Activated naive CD8-positive, alpha-beta T cell treated with anti-CD3 and anti-CD28 coated beads, Interleukin-2, amount 50 U/mL, for 16 hours (primary cell): ENCODE measurements at places on chromosomes 5 and 9.

DNA sequence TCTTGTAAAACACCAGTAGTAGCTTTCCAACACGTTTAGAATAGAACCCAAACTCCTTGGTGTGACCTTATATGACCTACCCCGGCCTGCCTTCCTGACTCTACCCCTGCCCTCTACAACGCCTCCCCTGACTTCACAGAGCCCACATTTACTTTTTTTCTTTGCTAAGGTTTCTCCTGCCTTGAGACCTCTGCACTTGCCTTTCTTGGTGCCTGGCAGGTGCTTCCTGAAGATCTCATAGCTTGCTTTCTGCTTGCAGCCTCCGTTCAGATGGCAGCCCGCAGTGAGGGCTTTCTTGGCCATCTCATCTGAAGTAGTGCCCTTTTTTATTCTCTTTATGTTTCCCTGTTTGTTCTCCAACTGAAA is 24.3 kb downstream of the NUP214 start:
- DNase-seq, result no peak

DNA sequence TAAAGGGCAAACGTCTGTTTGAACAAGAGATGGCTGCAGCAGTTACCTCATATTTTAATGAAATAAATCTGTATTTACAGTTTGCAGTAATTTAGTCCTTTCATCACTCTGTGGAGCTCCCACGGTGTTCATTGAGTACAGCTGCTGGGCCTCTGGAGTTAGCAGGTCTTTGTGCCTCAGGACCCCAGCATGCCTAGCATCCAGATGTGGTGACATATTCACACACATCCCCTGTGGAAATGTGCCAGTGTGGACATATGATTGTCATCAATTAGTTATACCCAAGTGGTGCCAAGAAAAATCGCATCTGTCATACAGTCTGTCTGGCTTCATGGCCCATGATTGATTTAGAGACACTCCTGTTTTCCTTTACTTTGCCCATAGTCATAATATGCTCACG is 77.3 kb downstream of the NNT start:
- DNase-seq, result no peak

GRCh38 chr5:13316176-13316575 is 628.3 kb downstream of the DNAH5 start:
- no peak for DNase-seq

- DNase-seq, result no peak
Measured at GRCh38 chr5:89930591-89931392, 478.8 kb downstream of the CETN3 start.

DNA sequence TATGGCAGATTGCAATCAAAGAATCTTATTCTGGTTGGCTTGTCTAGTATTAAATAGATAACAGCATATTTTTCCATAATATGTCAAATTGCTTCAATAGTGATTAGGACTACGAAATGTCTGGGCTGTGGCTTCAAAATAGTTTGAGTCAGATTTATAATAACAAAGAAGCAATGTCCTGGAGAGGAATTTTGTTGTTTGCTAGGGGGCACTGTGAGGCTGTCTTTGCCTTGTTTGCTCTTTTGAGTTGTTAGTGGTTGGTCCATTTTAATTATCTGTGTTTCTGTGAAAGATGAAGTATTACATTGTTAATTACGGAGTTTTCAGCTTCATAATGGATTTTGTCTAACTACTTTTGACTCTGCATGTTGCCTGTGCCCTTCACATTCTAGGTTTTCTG is 713.6 kb downstream of the TLE4 start:
- no peak for DNase-seq

- DNase-seq, result no peak
Measured at GRCh38 chr5:141914797-141915196, 8.9 kb upstream of the DELE1 start.

- DNase-seq, result no peak
Measured at GRCh38 chr9:29228558-29228957, 1655.3 kb upstream of the C9orf72 start.

DNA sequence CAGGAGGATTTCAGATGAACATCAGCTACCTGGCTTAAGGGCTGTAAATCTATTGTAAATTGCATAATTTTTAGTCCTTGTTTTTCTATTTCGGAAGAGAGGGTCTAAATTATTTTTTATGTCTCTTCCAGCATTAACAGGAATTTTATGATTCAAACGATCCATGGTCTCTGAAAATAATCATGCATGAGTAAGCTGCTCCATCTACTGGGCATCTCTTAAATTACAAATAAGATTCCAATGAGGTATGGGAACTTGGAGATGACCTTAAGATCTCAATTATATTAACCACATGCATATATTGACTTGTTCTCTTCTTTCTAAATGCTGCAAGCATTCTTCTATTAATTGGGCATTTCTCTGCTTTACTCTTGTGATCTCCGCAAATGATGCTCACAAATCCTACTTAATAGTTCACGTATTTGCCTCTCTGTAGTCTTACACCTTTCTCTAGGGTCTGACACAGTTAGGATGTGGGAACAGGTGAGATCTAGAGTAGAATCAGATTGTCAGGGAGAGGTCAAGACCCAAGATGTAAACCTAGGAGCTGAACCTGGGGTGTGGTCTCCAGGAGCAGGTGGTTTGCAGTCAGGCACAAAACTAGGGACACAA is 86.9 kb downstream of the NUDT12 start:
- no peak for DNase-seq

DNA sequence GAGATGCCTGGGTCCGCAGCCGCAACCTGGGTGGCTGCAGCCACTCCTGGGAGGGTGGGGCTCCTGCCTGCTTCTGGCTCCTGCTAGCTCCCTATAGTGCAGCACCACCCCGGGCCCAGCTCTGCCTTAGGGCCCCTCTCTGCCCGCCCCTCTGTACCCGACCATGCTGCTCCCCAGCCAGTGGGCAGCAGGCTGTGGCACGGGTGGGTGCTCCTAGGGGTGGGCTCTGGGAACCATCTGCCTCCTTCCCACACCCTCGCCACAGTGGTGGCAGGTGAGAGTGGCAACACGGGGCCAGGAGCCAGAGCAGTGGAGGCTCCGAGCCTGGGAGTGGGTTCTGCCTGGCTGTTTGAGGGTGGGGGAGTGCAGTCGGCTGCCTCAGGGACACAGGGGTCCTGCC is 7.8 kb upstream of the MTMR12 start:
- no peak for DNase-seq

- DNase-seq, result no peak
Measured at GRCh38 chr5:108141676-108142075, 240.2 kb downstream of the FBXL17 start.

GRCh38 chr5:43917925-43918324 is 314.9 kb downstream of the NNT start:
- no peak for DNase-seq

GRCh38 chr5:164377746-164378145 is 872.3 kb downstream of the MAT2B start:
- DNase-seq, result no peak

- DNase-seq, result no peak
Measured at GRCh38 chr9:131807144-131807983, 67.5 kb upstream of the RAPGEF1 start.

- DNase-seq, result no peak
Measured at GRCh38 chr5:1687301-1687970, 112.2 kb downstream of the MRPL36 start.

GRCh38 chr5:122408592-122409224 is 96.7 kb downstream of the SNCAIP start:
- no peak for DNase-seq

GRCh38 chr9:10032166-10032565 is 580.6 kb downstream of the PTPRD start:
- DNase-seq, result no peak

- no peak for DNase-seq
Measured at GRCh38 chr9:108850293-108850897, 5.4 kb downstream of the ACTL7B start.

- no peak for DNase-seq
Measured at GRCh38 chr5:159638954-159639559, 277.2 kb upstream of the ADRA1B start.

DNA sequence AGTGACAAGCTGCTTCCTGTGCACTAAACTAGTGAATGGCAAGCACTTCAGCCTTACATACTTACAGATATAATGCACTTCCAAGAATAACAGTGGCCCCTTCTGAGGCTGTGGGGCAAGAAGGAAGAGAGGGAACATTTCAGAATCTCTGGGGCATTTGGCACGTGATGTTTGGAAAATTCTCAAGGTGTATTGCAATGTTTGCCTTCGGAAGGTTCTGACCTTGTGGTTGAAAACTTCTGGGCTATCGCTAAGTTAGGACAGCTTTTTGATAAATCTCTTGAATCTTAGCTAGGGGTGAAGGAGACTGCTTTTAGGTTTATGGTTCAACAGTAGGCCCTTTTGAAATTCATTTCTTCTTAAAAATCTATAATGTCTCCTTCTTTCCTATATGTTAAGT is 7.1 kb upstream of the FGF10 start:
- no peak for DNase-seq

DNA sequence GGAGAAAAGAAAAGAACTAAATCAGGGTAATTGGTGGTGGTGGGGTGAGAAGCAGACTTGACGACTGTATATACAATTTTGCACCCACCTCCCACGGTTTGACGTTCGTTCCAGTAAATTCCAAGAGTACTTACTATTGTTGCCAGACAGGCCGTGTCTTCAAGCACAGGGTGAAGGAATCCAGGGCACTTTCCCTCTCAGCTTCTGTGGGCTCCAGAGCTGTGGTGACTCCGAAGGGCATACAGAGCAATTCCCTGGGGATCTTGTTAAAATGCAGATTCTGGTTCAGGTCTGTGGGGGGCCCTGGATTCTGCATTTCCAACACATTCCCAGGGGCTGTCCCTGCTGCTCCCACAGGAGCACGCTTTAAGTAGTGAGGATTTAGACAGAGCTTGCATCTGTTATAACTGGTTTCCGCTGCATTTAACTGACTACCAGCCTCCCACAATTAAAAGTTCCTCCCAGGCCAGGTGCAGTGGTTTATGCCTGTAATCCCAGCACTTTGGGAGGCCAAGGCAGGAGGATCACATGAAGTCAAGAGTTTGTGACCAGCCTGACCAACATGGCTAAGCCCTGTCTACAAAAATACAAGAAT is 49.3 kb upstream of the FANCC start:
- DNase-seq, result no peak

- DNase-seq, result no peak
Measured at GRCh38 chr5:60544142-60544541, 155.8 kb downstream of the DEPDC1B start.

- DNase-seq, result no peak
Measured at GRCh38 chr5:1134478-1134877, 22.6 kb upstream of the SLC12A7 start.

DNA sequence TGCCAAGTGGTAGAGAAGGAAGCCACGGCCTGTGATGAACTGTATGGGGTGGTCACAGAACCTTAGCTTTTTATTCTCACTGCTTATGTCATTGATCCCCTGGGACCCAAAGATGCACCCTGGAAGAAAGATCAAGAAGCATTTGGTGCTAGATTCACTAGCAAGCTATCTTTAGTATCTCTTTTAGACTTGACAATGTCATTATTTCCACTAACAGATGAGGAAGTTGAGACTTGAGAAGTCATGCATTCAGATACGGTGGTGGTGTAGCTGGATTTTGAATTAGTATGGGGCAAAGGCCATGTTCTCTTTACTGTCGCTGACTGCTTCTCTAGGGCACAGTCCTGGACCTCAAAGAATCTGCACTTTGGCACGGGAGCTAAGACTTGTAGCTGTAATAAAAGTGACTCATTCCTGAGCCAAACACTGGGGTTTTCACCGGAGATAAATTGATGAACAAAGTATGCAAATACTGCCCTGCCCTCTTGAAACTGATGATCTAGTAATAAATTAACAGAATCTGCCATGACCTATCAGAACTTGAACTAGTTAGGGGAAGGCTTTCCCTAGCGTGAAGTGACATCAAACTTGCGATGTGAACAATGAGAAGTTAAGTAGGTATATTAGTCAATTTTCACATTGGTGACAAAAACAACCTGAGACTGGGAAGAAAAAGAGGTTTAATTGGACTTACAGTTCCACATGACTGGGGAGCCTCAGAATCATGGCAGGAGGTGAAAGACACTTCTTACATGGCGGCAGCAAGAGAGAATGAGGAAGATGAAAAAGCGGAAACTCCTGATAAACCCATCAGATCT is 5.4 kb downstream of the GDA start:
- DNase-seq, result no peak

DNA sequence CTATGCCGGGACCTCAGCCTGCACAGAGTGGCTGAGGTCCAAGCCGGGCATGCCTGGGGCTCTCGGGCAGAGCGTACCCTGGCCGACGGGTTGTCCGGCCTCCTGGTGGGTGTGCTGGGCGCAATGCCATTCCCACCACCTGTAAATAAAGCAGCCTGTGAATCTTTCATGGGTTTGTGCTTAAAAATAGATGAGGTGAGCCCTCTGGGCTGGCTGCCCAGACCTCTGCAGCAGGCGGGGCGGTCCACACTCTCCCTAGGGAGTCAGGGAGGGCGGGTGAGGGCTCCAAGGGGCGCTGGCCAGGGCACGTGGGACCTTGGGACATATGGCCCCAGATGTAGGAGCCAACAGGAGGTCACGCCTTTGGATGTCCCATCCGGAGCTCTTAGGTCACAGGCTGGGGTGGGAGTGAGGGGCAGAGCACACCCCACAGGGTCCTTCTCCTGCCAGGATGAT is 3.6 kb upstream of the AGPAT2 start:
- DNase-seq, result no peak

GRCh38 chr9:84804951-84805694 is 135.6 kb downstream of the NTRK2 start:
- no peak for DNase-seq

DNA sequence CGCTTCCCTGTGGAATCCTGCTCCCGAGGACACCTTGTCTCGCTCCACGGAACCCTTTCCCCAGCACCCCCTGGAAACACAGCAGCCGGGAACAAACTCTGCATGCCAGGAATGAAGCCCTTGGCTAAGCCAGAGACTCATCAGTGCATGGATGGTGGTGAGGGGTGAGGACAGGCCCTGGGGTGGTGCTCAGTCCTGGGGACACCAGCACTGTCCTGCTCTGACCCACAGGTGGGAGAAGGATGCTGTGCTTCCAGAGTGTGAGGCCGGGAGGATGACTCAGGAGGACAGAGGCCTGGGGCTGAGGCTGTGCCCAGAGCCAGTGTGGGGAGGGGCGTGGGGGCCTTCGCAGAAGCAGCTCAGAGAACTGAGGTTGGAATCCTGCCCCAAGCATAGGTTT is 11.2 kb upstream of the EGR1 start:
- no peak for DNase-seq

GRCh38 chr9:127201071-127201541 is 63.5 kb upstream of the GARNL3 start:
- no peak for DNase-seq

GRCh38 chr5:15501091-15501791 is 1.3 kb downstream of the FBXL7 start:
- DNase-seq, result no peak

- DNase-seq, result no peak
Measured at GRCh38 chr5:127907907-127908306, 175.7 kb upstream of the SLC12A2 start.

DNA sequence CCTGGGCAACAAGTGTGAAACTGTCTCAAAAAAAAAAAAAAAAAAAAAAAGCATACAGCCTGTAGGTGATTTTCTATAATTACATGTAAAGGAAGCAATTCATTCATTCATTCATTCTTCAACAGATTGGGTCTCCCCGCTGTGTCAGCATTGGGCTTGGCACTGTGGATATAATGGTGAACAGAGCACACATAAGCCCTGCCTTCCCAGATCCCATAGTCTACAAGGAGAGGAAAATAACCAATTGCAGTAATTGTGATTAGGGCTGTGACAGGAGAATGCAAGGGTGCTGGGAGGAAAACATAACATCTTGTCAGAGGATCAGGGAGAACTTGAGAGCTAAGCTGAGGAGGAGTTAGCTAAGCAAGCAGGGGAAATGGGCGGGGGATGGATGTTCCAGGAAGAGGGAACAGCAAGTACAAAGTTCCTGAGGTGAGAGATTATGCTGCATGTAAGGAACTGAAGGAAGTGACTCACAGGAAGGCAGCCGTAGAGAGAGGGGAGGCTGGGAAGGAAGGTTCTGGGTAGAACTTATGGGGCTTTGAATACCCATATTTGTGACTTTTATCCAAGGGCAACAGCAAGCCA is 24.0 kb upstream of the KLF9 start:
- no peak for DNase-seq
